Motor neuron (in vitro differentiated cells): ENCODE measurements at places on chromosomes 16 and 17. TPM values are rescaled to one million over a fixed set of nuclear protein-coding genes. Genes with fewer than 3 reads are reported as not detected.

- ATAC-seq, result no peak
These were observed 21.1 kb upstream of the PHF12 start for GRCh38 chr17:28972437-28972836.

GRCh38 chr16:1677942-1678499 is at the start of gene JPT2:
Gene JPT2 (plus strand): TSS chr16:1678279. CDS start chr16:1678313, 34 bp downstream.
- ATAC-seq, result peak; percentile 94

- no peak for ATAC-seq
These were observed 28.7 kb upstream of the RSL1D1 start for GRCh38 chr16:11880007-11880406.

- ATAC-seq, result no peak
These were observed 228.5 kb downstream of the CCDC182 start for GRCh38 chr17:57516290-57517230.

- peak; percentile 91 for ATAC-seq
These were observed 94.5 kb downstream of the PCTP start for GRCh38 chr17:55845385-55845784.

DNA sequence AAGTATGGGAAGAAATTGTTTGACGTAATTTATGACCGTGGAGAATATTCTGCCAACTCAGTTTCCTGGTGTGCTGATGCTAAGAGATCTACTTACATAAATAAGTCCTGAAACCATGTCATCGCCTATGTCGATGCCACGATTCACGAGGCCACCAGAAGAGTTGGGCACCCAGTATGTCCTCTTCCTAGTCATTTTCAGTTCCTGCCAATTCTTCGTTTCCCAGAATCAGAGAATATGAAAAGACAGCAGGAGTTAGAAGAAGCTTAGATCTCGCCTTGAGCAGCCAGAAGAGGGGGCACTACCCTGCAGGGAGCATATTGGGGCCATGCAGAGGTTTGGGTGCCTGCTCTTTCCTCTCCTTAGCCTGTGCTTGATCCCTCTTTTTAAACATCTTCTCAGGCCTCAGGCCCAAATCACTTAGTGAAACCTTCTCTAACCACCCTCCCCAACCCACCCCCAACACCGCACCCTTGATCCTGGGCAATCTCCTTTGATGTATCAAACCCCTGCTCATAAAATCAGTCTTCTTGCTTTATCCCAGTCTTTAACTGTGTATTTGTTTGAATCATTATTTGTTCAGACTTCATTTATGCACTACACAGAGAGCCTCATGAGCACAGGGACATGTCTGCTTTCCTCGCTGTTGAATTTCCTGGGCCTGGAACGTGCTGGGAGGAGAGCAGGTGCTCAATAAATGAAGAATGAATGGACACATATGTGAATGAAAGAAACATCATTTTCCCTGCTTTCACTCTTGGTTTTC is 12.2 kb upstream of the LONP2 start:
- ATAC-seq, result peak; percentile 54

GRCh38 chr16:26993963-26994362 is 72.8 kb upstream of the C16orf82 start:
- ATAC-seq, result no peak

Gene EMP2
- 10.6 and 12.9 TPM in 2 replicates for total RNA-seq

DNA sequence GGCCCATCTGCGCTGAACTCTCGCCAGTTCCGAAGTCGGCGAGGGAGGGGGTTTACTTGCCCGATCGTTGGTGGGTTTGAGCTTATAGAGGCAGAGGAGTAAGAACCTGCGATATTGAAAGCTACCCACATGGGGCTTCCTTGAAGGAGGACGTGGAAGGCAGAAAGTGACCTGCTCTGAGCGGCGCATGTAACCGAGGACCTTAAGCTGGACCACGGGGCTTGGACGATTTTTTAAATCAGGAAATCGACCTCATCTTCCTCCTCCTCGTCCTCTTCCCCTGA is 2.0 kb downstream of the PRAC2 start:
- ATAC-seq, result no peak

Gene PDILT
- not detected in 2 replicates for total RNA-seq

DNA sequence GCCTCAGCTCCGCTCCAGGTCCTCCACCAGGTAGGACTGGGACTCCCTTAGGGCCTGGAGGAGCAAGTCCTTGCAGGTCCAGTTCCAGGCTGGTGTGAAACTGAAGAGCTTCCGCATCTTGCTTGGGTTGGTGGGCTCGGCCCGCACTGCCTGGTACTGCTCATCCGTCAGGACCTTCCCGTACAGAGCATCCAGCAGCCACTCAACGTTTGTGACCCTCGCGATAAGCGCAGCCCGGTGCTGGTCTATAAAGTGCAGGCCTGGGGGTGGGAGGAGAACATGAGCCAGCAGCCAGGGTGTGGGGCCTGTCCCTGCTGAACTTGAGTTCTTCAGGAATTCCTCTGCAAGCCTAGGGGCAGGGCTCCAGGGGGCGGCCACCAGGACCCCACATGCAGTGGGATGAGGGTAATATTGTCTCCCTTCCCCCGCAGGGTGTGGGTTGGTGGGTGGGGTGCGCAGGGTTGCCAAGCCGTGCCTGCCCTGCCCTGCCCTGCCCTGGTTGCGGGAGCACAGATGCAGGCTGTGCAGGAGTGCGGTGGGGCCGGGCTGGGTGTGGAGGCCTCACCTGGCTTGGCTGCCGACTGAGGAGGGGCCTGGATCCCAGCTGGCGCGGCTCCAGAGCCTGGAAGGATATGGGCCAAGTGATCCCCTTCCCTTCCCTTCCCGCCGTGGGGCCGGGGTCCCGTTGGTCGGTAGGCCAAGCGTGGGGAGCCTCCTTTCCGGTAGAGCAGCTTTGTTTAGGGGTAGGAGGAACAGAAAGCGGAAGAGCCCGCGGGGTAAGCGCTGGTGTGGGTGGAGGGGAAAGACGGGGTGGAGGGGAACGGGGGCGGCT is 762 bp downstream of the PYCARD start:
- peak; percentile 51 for ATAC-seq
